OCI-M1 (cell line): ENCODE measurements at places on chromosomes 3 and 15.

DNA sequence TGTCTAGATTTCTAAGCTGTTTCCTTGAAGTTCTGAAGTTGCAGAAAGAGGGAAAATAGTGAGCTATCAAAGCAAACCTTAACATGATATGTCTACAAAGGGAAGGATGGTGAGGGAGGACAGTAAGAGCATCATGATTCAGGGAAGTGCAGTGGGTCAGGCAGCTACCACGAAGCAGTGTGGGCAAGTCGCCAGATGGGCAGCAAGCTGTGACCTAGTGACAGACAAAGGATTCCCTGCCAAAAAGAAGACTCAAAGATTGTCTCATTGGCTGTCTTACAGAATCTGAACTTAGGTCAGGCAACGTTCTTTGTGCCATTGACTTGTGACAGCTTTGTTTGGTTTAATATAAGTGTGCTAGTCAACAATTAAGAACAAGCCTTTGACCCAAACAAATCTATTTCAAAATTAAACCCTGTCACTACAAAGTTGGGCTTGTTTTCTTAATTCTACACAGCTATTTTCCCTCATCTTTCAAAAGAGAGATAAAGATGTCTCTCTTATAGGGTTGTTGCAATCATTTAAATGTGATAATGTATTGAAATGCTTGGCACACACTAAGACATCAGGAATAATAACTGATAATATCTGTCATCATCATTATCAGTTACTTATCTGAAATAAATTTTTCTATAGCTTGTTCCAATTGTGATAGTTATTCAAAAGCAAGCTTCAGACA, 153.3 kb downstream of the ECT2 start:
- no peak for DNase-seq

DNA sequence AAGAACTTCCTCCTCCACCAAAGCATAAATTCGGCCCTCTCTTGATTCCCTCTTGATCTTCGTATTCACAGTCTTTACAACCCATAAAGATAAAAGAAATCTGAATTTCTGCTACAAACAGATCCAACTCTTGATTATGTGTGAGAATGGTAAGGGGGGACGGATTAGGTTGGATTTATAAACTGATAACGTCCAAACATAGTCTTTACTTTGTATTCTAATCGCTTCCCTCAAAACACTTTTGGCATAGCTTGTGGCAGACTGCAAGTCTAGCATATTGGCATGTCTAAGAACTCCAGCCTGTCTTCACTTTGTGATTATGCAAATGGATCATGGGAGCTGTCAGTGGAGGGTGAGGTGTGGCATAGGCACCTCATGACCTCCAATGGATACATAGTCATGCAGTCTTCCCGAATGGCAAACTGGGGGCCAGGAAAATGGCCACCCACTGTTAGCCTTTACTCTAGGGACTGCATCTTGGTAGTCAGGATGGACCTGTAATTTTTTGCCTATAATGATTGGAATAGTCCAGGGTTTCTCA, 24.3 kb upstream of the GPR171 start:
- DNase-seq, result no peak

GRCh38 chr15:90818251-90819210, 49.9 kb upstream of the FURIN start:
- peak; percentile 85 for DNase-seq

- DNase-seq, result peak; percentile 34
Observed at GRCh38 chr3:63908081-63908736, 4.0 kb downstream of the SCAANT1 start.

DNA sequence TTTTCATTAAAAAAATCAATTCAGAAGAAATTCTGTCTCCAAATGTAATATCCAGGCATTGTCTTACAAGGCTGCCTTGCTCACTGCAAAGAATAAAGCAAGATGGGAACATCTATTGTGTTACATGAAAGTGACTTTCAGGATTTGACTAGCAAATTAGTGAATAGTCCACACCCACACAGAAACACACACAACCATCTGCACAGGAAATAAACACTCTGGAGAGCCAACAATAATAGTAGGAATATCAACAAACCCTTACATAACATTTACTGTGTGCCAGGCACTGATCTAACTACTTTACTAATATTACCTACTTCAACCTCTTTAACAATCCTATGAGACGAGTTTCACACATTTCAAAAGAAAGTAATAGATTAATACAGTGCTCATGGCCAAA, 28.9 kb upstream of the ZNF385D start:
- no peak for DNase-seq

- DNase-seq, result no peak
Observed at GRCh38 chr3:171184372-171184771, 157.9 kb upstream of the SLC2A2 start.

GRCh38 chr3:29416514-29416913, 135.6 kb downstream of the RBMS3 start:
- DNase-seq, result no peak

DNA sequence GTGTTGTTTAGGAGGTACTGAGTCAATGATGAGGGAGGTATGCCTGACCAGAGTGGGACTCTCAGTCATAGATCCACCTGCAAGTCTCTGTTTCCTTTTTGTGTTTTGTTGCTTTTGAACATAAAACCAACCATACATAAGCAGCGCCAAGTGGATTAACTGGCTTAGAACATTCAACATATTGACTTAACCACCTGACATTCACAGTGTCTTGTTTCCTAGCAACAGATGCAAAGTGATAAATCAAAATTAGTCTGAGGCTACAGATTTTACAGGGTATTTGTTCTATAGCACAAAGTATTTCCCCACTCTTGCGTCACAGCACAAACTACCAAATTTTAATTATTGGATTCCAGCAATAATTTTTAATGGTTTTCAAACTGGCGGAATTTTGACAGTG, 283.8 kb downstream of the BBX start:
- no peak for DNase-seq

DNA sequence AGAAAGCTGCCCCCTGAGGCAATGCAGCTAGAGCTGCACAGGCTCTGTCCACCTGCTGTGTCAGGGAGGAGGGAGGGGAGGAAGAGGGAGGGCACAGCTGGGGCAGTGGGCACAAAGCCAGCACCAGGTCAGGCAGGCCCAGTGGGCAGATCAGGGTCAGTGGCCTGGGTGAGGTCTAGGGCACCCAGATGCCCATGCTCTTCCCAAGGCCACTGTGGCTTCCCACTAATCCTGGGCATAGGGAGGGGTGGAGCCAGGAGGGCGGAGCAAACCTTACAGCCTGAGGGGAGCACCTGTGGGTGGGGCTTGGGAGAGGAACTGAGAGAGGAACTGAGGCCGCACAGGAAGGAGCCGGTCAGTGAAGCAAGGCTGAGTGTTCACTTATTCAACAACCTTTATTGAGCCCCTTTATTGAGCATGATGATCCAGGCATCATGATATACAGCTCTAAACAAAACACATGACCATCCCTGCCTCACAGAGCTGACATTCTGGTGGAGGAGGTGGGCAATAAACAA, 55.0 kb downstream of the RHCG start:
- no peak for DNase-seq

- no peak for DNase-seq
Observed at GRCh38 chr3:1172644-1173043, 79.8 kb downstream of the CNTN6 start.

GRCh38 chr3:172018364-172018763, 21.0 kb upstream of the FNDC3B start:
- no peak for DNase-seq

DNA sequence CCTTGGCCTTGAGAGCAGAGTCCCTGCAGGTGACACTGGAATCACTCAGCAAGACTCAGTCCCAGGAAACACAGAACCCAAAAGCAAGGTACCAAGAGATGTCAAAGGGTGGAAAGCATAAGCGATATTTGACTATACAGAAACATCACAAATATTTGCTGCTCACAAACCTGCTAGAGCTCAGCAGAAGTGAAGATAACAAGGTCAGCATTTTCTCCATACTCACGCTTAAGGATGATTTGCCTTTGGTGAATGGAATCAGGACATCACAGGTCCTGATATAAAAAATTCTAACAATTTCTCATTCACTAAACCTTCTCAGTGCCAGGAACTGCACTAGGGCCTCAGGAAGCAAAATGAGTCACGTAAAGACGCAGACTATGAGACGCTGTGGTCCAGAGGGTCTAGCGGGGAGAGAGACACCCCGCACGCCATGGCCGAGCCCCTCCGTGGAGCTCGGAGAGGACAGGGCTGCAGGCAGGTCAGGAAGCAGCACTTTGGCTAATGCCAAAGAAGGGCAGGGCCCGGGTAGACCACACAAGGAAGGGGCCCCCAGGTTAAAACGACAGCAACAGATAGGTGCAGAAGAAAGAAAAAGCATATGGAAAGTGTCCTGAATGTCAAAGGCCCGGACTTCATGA, 10.7 kb downstream of the PCSK6 start:
- no peak for DNase-seq

DNA sequence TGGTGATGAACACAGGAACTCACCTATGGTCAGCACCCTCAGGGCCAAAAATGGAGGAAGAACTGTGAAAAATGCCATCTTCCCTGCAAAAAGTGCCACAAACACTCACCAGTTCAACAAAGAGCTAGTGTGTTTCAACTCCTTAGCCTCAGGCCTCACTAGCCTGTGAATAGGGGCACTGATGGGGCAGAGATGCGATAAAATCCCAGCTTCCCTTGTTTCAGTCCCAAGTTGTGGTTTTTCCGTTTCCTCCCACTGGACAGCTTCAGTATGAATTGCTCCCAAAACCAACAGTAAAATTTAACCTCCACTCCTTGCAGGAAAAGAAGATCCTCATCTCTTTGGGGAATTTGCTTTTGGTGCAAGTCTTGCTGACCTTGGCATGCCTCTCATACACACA, 117.4 kb upstream of the ADAMTS9 start:
- DNase-seq, result no peak

GRCh38 chr15:79311901-79312553, 1.1 kb downstream of the TMED3 start:
- DNase-seq, result no peak

GRCh38 chr3:58317811-58318210, 11.5 kb downstream of the HTD2 start:
- no peak for DNase-seq

GRCh38 chr3:180707896-180708295, 28.6 kb upstream of the CCDC39 start:
- no peak for DNase-seq

DNA sequence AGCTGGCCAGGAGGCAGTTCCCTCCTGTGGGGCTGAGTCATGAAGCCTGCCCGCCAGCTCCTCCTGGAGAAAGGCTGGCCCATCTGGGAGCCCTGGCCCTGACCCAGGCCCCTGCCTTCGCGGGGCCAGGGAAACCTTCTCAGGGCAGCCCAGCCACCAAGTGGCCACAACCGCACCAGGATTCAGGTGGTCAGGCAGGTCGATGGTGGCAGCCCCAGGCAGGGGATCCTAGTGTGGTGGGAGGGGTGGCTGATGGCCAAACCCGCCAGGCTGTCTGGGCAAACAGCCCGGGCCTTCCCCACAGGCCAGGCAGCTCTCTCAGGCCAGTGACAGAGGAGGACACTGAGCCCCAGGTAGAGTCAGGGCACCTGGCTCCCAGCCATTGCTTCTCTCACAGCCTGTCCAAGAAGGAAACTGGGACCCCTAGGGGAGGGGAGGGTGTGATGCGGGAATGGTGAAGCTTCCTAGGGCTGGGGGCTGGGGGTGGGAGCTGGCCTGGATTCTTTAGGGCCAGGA, 1.2 kb downstream of the TWF2 start:
- DNase-seq, result peak; percentile 73

DNA sequence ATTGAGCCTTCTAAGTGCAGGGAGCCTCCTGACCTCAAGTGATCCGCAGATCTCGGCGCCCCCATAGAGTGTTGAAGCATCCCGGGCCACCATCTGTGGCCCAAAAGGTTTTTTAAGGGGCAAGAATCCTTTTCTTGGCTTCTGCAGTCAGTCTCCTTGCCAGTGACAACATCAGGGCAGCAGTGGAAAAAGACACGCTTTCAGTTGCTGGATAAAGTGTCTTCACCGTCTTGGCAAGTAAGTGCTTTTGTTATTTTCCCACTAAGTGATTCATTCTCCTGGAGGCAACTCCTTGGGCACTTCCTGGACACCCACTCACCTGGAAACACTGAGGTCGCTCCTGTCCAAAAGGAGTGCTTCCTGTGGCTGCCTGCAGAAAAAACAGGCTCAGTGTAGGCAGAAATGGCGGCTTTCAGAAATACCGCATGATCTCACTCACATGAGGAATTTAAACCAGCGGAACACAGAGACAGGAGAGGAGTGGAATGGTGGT, 71.7 kb upstream of the ABHD2 start:
- DNase-seq, result no peak

DNA sequence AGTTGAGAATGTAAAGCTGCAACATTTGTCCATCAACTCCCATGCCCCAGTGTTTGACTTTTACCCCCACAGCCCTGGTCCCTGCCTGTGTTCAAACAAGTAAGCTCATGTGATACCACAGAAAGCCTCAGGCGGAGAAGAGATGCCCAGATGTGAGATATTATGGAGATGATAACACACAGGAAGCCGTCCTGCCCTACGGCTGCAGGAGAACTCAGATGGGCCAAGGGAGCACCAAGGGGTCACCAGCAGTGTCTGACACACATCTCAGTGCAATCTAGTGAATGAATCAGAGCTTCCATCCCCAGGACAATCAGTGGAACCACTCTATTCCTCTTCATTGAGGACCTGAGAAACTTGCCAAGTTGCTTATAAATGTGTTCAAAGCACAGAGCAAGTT, 14.0 kb upstream of the SPINK8 start:
- DNase-seq, result no peak

GRCh38 chr15:70431854-70432253, 331.5 kb downstream of the UACA start:
- no peak for DNase-seq

DNA sequence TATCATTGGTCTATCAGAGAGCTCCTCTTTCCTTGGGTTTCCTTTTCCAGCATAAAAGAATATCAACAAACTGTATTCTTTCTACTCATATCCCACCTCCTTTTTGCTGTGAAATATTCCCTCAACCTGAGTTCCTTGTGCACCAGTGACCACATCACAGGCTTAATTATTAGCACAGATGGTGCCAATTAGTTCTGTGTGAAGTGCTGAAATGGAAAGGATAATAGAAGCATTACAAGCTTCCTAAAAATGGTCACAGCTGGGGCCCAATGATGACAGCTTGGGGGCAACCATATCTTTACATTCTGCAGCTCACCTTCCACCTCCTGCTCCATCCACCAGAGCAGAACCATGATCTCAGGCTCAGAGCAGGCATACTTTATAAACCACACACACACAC, 84.6 kb downstream of the ANO10 start:
- no peak for DNase-seq

DNA sequence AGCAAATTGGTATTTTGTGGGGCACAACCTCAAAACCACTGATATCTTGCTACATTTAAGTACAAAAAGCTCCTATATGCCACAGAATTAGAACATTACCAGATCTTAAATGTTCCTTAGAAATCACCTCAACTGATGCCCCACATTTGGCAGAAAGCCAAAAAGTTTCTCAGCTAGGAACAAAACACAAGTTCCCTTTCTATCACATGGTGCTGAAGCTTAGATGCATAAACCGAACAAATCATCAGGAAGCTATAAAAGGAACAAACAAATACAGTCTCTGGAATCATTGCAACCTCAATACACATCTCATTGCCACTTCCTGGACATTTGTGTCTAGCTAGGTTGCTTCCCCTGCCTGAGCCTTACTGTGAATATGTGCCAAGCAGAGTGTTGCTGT, 492.6 kb downstream of the LPP start:
- peak; percentile 10 for DNase-seq

GRCh38 chr3:101861212-101861788, 12.0 kb downstream of the NFKBIZ start:
- peak; percentile 23 for DNase-seq

GRCh38 chr3:121660356-121661171, at the start of gene HCLS1:
Gene HCLS1, minus strand, starts transcription at chr3:121660903. Its CDS starts 2,556 bp downstream, at chr3:121658347.
- peak; percentile 91 for DNase-seq

- no peak for DNase-seq
Observed at GRCh38 chr15:98154863-98155262, 194.4 kb downstream of the ARRDC4 start.
